ENCODE measurements at places on chromosomes 7 and 10. TPM values are rescaled to one million over a fixed set of nuclear protein-coding genes. Genes with fewer than 3 reads are reported as not detected.

DNA sequence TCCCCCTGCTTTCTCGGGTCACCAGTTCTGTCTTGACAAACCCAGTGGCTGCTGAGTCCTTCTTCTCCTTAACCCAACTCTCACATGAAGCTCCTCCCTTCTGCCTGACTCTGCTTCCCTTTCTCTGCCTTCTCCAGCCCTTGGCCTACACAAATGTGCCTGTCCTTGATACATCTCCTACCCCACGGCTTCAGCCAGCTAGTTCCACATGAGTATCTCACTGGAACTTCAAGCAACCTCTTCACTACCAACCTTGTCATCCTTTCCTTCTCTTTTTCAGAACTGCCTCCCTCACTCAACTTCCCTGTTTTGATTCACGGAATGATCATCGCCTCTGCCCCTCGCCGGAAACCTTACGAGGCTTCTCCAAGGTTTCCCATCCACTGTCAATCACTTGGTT is 55.9 kb downstream of the PDIA4 start:
- H3K27ac ChIP-seq = no peak overlapping the region
- no peak overlapping the region for H3K4me3 ChIP-seq
- DNase-seq = no peak
- H3K27me3 ChIP-seq = peaks cover 2% of the 10 kb centered on the region
- no peaks in the 10 kb centered on the region for H3K36me3 ChIP-seq

- no peaks in the 10 kb centered on the region for H3K36me3 ChIP-seq
- no peaks in the 10 kb centered on the region for H3K27me3 ChIP-seq
- no peak overlapping the region for H3K27ac ChIP-seq
- no peak overlapping the region for H3K4me3 ChIP-seq
- H3K4me1 ChIP-seq = peaks cover 16% of the 10 kb centered on the region
Measured at GRCh38 chr10:78331391-78331922, 297.8 kb downstream of the RPS24 start.

The SPDYE8 gene
- total RNA-seq = not detected

The NKX6-2 gene
- not detected for total RNA-seq

DNA sequence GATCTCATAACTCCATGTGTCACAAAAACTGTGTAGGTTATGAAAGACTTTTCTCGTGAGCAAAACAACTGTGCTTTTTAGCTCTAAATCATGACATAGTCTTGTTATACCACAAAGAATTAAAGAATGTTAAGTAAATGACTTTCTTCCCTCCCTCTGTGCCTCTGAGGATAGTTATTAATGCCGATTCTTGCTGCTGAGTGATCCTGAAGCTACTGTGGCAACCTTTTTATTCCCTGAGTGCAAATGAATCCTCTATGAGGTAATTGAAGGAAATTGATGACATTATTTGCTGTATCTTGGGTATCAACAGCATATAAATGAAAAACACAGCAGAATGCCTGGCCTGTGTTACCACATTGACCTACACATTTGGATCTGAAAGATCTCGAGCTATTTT is 142.2 kb upstream of the HDAC9 start:
- H3K27me3 ChIP-seq = no peaks in the 10 kb centered on the region
- no peak overlapping the region for H3K27ac ChIP-seq
- H3K36me3 ChIP-seq = no peaks in the 10 kb centered on the region
- H3K4me1 ChIP-seq = peaks cover 11% of the 10 kb centered on the region

- no peaks in the 10 kb centered on the region for H3K27me3 ChIP-seq
- no peak overlapping the region for H3K4me3 ChIP-seq
- H3K27ac ChIP-seq = no peak overlapping the region
- no peak for DNase-seq
Measured at GRCh38 chr7:155917836-155918430, 105.7 kb upstream of the SHH start.

DNA sequence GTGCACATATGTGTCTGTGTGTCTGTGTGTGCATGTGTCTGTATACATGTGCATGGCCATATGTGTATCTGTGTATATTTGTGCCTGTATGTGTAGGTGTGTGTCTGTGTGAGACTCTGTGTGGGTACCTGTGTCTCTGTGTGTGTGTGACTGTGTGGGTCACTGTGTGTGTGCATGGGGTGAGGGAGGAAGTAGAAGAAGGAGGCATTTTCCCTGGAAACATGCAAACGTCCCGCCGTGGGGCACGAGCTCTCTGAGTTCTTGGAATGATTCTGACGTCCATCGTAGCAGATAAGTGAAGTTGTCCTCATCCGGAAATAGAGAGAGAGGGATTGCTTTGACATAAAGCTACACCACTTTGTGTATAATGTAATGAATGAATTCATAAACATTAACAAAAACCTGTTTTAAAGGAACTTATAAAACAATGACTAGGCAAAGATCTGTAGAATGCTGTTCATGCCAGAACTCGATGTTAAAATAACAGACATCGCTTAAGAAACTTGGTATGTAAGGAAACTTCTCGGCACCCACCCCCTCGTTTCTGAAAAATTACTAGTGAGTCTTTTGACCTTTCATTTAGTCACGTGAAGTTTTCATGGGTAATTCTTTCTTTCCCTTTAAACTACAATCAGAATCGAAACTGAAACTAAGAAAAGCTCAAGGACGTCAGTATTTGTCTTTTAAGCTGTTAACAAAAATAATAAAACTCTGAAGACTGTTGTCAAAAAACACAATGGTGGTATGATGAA is 43.6 kb upstream of the KLF6 start:
- peaks cover 36% of the 10 kb centered on the region for H3K4me1 ChIP-seq
- peak overlapping the region; percentile 92 for H3K27ac ChIP-seq
- H3K36me3 ChIP-seq = no peaks in the 10 kb centered on the region
- H3K4me3 ChIP-seq = peak overlapping the region; percentile 62

GRCh38 chr7:122518488-122518887 is 180.4 kb downstream of the RNF133 start:
- H3K4me3 ChIP-seq = no peak overlapping the region
- no peak for DNase-seq
- H3K36me3 ChIP-seq = no peaks in the 10 kb centered on the region
- H3K27ac ChIP-seq = no peak overlapping the region

GRCh38 chr10:49115796-49116508 is 630 bp upstream of the VSTM4 start:
- H3K4me1 ChIP-seq = peaks cover 4% of the 10 kb centered on the region
- H3K27me3 ChIP-seq = no peaks in the 10 kb centered on the region
- H3K36me3 ChIP-seq = no peaks in the 10 kb centered on the region
- DNase-seq = no peak
- peak overlapping the region; percentile 31 for H3K27ac ChIP-seq
- peak overlapping the region; percentile 20 for H3K4me3 ChIP-seq

The C10orf67 gene
- total RNA-seq = not detected

- no peak overlapping the region for H3K4me3 ChIP-seq
- H3K27me3 ChIP-seq = no peaks in the 10 kb centered on the region
- H3K4me1 ChIP-seq = peaks cover 39% of the 10 kb centered on the region
- H3K27ac ChIP-seq = peak overlapping the region; percentile 89
Measured at GRCh38 chr7:101924171-101924570, 106.7 kb downstream of the CUX1 start.

DNA sequence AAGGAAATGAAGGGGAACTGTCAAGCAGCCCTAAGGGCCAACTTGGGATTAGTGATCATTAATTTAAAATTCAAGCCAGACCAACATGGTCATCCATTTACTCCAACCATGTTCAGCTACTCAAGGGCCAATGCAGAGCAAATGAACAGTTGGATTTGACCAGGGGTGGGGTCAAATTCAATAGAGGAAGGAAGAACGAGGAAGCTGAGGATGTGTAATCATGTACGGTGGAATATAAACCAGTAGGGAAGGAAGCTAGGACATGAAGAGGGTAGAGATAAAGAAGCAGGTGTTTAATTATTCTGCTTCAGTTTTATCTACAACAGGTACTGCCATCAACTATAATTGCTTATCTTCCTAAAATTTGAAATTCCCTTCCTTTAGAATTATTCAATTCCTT is 81.6 kb downstream of the HIBADH start:
- no peaks in the 10 kb centered on the region for H3K36me3 ChIP-seq
- H3K4me1 ChIP-seq = peaks cover 3% of the 10 kb centered on the region
- H3K27ac ChIP-seq = no peak overlapping the region
- no peaks in the 10 kb centered on the region for H3K27me3 ChIP-seq

All from gastrocnemius medialis (tissue), 4 donors.